ENCODE measurements at places on chromosomes 2 and 18.

DNA sequence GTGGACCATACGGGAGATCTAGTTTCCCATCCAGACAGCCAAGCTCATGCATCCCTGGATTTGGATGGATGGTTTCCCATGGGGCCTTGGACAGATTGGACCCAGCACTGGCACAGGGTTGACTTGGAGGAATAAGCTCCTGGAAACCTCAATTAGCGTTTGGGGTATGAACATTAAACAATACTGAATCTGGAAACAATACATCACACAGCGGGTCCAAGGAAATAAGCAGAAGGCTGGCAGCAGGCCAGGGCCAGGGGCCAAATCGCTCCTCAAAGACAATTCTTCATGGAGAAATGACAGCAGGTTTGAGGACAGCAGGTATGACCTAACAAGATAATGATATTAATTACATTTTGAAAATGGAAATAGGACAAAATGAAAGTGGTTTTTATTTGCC, 540.6 kb downstream of the RIT2 start:
- no peak for DNase-seq

DNA sequence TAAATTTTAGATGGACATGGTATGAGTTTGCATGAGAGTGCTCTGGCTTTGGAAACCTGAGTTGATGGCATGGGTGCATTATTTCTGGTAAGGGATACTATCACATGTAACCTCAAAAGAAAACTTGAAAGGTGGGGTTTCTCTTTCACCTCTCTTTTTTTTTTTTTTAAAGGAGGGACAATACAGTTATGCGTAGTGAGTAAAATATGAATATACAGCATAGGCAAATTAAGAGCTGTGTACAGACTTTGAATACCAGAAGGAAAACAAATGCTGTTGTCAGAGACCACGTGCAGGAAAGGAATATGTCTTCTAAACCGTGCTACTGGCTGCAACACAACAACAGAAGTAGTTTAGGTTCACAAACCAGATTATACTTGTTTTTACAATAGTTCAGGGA, 82.1 kb downstream of the MAP4K4 start:
- no peak for DNase-seq

GRCh38 chr2:10331702-10332401, 29.1 kb downstream of the HPCAL1 start:
- peak; percentile 26 for DNase-seq

DNA sequence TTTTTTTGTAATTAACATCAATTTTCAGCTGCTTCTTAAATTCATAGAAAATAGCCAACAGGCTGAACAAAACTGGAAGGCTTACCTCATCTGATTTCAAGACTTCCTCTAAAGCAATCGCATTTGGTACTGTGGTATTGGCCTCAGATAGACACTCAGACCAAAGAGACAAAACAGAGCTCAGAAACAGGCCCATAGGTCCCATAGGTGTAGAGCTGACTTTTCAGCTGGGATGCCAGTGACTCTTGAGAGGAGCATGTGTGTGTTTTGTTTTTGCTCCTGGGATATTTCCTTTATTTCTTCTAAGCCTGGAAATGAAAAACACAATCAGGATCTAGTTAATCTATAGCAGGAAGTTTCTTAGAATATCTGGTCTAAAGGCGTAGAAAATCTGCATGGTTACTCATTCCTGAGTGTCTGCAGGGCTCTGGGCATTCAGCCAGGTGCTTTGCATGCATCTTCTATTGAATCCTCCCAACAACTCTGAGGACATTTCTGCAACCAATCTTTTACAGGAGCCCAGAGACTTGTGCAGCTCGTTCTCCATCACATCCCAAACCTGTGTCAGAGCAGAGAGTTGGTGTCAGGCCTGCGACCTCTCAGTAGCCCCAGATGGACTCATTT, 190.8 kb downstream of the RTP5 start:
- no peak for DNase-seq

DNA sequence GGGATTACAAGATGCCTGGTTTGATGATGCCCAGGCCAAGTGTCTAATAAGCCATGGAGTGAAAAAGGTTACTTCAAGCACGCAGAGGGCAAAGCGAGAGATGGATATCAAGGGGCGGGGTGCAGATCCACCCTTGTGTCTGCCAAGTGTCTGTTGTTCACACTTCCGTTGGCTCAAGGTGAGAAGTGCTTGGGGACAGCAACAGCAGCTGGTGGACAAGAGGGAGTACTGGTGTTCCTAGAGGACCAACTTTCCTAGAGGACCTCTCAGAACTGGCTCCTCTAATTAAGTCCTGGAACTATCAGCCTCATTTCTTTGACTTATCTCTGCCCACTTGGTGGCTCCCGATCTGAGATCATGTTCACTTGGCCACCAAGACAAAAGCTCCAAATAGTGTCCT, 299.1 kb downstream of the PRKCE start:
- DNase-seq: no peak

Data from stimulated activated CD8-positive, alpha-beta memory T cell treated with anti-CD3 and anti-CD28 coated beads, Interleukin-7, amount 100 ng/mL, for 4 hours (primary cell).